ENCODE measurements at places on chromosomes 6 and 20.

DNA sequence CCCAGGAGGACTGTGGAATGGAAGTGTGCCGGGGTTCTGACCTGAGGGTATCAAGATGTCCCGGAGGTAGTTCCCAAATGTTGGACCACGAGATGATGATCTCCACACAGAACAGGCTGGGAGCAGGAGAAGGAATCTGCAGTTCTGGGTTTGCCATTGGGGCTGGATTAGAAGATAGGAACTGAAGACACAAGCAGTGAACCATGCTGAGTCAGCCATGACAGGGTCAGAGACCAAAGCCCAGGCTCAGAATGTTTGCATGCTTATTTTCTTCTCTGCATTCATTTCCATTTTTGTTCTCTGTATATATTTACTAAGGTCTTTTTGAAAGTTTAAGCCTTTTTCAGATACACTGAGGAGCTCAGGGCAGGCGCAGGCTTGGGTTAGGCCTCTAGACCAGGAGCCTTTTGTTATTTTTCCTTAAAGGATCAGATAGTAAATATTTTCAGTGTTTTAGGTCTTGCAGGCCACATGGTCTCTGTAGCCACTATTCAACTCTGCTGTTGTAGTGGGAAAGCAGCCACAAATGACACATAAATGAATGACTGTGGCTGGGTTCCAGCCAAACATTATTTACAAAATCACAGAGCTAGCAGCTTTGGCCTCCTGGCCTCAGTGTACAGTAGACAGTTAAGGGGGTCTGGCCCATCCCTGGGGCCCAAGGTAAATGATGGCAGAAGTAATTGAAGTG lies 28.5 kb downstream of the SLC35D3 start:
- DNase-seq: no peak

- no peak for DNase-seq
Observed at GRCh38 chr6:47736083-47736700, 37.8 kb downstream of the ADGRF4 start.

DNA sequence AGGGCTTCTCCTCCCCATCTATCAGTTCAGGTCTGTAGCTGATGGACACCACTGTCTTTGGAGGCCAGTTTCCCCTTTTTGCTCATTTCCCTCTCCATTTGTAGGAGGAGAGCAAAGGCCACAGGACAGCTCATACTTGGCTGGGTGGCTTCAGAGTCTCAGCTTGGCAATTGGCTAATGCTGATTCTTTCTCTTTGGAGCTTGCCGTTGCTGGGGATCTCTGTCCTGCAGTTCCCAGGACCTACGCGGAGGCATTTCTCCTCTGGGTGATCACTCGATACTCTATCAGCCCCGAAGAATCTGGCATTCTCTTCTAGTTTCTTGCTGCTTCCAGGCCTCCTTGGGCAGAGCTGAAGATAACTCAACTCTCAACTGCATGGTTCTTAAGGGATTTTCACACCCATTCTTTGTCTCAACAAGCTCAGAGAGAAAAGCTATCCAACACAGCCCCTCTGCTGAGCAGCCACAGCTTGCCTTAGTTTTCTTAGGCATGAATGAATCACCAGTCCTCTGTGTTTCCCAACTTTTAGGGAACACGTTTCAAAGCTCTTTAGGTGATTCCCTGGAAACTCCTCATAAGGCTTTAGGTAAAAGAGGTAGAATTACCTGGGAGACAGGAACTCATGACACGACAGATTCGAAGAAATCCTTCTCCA lies 19.2 kb upstream of the SSR1 start:
- no peak for DNase-seq

DNA sequence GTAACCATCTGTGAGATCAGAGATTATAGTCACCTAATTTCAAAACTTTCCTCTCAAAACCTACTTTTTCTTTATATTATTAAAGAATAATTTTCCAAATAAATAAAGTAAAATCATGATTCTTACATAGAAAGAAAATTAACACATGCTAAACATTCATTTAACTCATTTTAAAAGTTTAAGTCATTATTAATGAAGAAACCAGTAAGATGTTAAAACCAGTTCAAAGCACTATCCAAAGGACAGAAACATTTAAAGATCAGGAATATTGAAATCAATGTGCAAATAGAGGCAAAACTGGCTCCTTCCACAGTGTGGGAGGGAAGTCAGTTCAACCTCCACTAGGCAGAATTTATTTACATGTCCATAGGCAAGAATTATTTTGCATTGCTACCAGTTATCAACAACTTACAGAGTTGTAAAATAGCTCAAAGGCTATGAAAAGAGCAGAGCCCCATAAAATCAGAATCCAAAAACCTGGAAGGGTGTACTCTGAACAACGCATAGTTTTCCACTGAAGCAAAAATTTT lies 146.9 kb downstream of the KHDC1L start:
- no peak for DNase-seq

DNA sequence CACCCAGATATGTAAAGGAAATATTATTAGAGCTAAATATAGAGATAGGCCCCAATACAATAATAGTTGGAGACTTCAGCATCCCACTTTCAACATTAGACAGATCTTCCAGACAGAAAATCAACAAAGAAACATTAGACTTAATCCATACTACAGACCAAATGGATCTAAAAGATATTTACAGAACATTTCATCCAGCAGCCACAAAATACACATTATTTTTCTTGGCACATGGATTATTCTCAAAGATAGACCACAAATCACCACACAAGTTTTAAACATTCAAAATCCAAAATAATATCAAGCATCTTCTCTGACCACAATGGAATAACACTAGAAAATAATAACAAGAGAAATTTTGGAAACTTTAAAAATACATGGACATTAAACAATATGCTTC lies 1159.1 kb upstream of the CITED2 start:
- no peak for DNase-seq

Measured in right lung (tissue), 10 donors.